ENCODE measurements at places on chromosomes 13 and 19.

DNA sequence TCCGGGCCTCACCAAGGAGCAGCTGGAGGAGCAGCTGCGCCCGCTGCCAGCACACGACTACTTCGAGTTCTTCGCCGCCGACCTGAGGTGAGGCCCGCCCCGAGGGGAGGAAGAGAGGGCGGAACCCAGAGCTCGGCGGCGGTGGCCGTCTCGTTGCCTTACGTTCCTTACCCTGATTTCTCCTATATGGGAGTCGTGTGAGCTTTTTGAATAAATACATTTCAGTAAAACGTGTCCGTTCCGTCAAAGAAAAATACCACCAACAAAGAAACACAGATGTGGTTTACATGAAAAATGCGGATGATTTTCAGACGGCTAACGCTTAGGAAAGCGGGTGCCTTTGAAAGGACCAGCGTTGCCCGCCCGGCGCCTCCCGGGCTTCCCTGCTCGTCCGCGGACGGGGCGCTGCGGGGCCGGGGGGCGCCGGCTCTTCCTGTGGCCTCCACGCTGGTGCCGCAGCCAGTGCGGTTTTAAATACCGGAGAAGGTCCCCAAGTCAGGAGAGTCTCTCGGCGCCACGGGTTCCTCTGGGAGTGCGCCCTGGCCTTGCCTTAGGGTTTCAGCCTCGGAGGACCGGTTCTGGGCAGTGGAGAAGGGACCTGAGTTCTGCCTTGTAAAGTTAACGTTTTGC lies 755 bp downstream of the UPF3A start:
- peak; percentile 88 for DNase-seq

DNA sequence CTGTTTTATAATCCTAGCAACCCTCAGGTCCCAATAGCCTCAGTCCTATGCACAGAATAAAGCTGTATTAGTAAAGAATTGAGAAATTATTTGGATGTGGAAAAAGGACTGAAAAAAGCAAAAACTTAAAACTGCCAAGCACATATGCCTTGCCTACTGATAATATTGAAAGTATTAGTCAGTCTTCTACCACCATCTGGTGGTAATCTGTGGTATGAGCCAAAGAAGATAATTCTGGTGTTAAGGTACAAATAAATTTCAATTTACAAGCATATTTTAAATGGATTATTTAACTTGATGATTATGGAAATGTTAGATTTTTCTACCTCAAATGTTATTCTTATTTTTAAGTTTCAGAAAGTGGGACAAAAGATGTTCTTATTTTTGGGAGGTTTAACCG lies 460.3 kb upstream of the KLHL1 start:
- DNase-seq: peak; percentile 72

- DNase-seq: no peak
Observed at GRCh38 chr19:34457446-34457845, 24.1 kb upstream of the WTIP start.

DNA sequence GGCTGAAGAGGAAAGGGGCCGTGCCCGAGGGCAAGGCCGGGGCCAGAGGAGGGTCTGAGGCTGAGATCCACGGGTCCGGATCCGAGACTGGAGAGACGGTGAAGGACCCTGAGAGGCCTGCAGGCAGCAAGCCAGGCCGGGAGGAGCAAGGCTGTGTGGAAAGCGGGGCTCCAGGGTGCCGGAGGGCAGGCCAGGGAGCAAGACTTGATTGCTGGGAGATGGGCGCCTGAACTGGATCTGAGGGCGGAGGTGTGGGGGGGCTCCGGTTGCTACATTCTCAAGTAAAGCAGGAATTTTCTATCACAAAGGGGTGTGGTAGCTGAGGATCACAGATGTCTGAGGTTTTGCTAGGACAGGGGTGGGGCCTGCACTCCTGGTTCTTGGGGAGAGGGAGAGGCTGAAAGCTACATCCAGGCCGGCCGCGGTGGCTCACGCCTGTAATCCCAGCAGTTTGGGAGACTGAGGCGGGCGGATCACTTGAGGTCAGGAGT lies 3.8 kb downstream of the MAMSTR start:
- no peak for DNase-seq

GRCh38 chr19:48466561-48467325 lies 2.4 kb upstream of the CYTH2 start:
- no peak for DNase-seq

DNA sequence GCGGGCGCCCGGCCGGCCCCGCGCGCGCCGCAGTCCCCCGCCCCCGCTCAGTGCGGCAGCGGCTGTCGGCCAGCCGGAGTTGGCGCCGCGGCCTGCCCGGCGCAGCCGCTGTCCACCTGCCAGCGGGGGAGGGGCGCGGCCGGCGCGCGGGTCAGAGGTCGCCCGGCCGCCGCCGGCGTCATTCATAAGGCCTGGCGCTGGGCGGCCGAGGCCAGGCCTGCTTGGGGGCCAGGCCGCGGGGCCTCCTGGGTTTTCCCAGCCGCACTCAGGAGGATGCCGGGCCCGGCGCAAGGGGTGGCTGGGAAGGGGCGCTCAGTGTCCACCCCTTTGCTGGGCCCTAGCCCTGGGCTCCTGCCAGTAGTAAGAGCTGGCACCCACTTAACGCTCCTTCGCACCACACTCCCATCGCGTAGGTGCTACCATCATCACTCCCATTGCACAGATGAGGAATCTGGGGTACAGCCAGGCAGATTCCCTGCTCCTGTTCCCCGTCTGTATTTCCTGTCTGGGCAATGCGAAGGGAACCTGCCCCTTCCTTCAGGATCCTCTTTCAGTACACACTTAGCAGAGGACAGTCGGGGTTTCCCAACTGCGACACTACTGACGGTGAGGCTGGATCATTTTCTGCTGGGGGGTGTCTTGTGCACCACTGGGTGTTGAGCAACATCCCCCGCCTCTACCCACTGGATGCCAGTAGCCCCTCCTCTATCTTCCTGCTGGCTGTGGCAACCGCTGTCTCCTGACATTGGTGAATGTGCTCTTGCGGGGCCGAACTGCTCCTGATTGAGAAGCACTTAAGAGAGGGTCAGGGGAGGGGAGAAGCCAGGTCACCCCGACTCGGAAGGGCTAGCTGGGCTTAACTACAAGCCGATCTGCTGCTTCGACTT lies 846 bp upstream of the PRKACA start:
- DNase-seq: peak; percentile 79
